ENCODE measurements at places on chromosomes 4 and X. TPM values are rescaled to one million over a fixed set of nuclear protein-coding genes. Genes with fewer than 3 reads are reported as not detected.

Gene GAB3
- 0.09 TPM for total RNA-seq

Gene SERTM2
- total RNA-seq: not detected

Gene ADGRG4
- not detected for total RNA-seq

Gene ERAS
- not detected for total RNA-seq

Gene RPA4
- total RNA-seq: 0.66 TPM

Gene PLXNB3
- not detected for total RNA-seq

Gene CXorf65
- not detected for total RNA-seq

Gene SSX4
- not detected for total RNA-seq

Gene P2RY8
- total RNA-seq: not detected

DNA sequence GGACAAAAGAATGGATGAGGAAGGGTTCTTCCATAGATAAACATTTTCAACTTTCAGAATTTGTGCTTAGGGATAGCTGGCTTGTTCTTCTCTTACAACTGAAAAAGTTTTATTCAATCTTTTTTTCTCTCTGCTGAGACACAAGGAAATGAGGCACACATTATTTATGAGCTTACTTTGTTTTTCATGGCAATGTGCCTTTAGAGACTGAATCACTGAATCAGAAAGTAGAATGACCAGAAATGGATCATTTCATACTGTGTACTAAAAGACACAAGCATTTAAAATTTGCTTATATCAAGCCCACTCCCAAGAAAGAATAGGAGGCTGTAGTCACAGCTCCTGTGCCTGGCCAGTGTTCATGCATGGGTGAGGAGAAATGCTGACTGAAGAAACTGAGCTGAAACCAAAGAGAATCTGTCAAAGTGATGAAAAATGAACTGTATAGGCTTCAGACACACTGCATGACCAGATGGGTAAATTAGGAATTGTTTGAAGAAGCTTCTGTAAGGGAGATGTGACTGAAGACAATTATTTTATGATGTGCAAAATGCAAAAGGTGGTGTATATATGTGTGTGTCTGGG, 413.8 kb downstream of the RAPGEF2 start:
- H3K36me3 ChIP-seq: no peaks in the 10 kb centered on the region
- H3K4me3 ChIP-seq: no peak overlapping the region
- no peak overlapping the region for H3K27ac ChIP-seq
- H3K4me1 ChIP-seq: no peaks in the 10 kb centered on the region
- no peaks in the 10 kb centered on the region for H3K27me3 ChIP-seq
- DNase-seq: no peak

DNA sequence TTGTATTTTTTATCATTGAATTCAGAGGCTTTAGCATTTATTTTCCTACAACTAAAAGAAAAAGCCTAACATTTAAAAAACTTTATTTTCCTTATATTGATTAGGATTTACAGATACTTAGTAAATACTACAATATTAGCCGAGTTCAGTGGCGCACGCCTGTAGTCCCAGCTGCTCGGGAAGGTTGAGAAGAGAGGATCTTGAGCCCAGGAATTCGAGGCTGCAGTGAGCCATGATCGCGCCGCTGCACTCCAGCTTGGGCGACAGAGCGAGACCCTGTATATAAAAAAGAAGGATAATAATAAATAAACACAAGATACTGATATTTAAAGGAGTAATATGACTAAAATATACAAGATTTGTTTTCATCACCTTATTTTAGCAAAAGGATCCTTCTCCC, 681 bp upstream of the UPF3B start:
- peaks cover 7% of the 10 kb centered on the region for H3K4me1 ChIP-seq
- H3K36me3 ChIP-seq: peaks cover 17% of the 10 kb centered on the region
- peak overlapping the region; percentile 63 for H3K27ac ChIP-seq
- H3K27me3 ChIP-seq: no peaks in the 10 kb centered on the region

DNA sequence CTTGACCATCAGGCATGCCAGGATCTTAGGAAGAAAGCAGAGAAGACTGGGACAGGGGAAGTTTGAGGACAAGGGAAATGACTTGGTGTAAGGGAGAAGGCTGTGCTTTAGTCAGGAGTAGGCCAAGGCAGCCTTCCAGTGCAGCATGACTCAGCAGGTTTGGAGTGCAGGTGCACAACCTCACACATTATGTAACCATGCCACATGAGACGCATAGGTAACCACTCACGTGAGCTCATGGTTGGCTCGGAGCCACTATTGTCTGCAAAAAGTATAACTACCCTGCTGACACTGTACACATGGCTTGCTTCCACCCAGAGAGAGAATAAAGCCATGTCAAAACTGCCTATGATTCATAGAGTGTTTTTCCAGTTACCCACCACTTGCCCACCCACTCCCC, 715.9 kb downstream of the SMARCA1 start:
- no peaks in the 10 kb centered on the region for H3K36me3 ChIP-seq
- H3K27ac ChIP-seq: no peak overlapping the region
- DNase-seq: no peak
- H3K4me1 ChIP-seq: no peaks in the 10 kb centered on the region
- H3K4me3 ChIP-seq: no peak overlapping the region
- no peaks in the 10 kb centered on the region for H3K27me3 ChIP-seq

- H3K27ac ChIP-seq: no peak overlapping the region
- H3K36me3 ChIP-seq: no peaks in the 10 kb centered on the region
- no peaks in the 10 kb centered on the region for H3K4me1 ChIP-seq
- H3K27me3 ChIP-seq: no peaks in the 10 kb centered on the region
- H3K4me3 ChIP-seq: no peak overlapping the region
These were observed 722.1 kb downstream of the PCDH7 start for GRCh38 chr4:31442236-31442635.

- no peak for DNase-seq
- H3K4me3 ChIP-seq: no peak overlapping the region
- H3K4me1 ChIP-seq: no peaks in the 10 kb centered on the region
These were observed 97.3 kb upstream of the DDIT4L start for GRCh38 chr4:100287534-100287933.

DNA sequence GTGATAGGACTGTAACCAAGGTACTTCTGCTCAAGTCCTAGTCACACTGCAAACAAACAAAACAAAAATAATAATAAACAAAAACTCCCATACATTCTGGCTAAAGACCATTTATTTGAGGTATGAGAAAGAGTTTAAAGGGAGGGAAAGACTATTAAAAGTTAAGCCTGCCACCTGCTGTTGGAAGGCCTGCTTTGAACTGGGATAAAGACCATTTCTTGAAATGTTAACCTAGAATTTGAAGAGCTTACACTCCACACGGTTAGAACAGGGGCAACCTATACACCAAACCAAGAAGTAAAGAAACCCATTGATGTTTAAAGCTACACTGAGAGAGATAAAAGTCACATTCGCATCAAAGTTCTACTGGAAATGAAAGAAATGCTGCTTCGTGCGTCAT, 548.7 kb upstream of the DIPK2B start:
- no peaks in the 10 kb centered on the region for H3K27me3 ChIP-seq
- peaks cover 33% of the 10 kb centered on the region for H3K36me3 ChIP-seq
- DNase-seq: peak; percentile 27
- H3K27ac ChIP-seq: no peak overlapping the region
- peaks cover 12% of the 10 kb centered on the region for H3K4me1 ChIP-seq

DNA sequence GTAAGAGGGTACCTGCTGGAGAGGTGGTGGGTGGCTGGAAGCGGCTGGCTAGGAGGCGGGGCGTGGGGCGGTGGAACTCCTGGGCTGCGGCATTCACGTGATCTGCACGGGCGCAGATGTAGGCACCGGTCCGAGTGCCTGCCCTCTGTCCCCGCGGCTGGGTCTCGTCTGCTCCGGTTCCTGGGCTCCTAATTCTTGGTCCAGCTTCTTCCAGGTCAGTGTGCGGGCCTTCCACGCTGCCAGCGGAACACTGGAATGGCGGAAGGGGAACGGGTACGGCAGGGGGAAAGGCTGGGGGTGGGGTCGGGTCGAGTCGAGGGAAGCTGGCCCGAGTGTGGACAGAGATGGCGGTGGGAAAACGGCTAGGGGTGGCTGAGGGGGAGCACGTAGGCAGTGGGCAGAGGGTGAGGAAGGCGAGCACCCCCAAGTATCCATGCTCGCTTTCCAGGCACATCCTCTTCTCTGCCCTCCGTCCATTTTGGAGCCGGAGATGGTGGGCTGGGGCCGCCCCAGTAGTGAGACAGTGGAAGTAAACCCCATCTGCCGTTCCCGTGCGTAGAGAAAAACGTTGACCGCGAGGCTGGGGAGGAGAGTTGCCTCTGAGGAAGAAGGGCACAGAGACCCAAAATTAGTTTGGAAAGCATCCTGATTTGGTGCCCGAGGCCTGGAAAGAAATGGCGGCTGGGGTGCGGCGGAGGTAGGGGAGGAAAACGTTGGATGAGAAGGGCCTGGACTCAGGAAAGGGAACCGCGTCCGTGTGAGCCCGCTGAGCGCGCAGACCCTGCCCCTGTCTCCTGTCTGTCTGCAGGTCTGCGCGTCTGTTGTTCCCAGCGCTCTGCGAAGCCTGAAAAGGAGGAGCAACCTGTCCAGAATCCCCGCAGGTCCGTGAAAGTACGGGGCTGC, at the start of gene TCEAL4:
Gene TCEAL4 (plus strand): TSS at position 105 of the 903 bp plus-strand sequence. CDS start 1,161 bp downstream, outside the sequence.
- no peaks in the 10 kb centered on the region for H3K4me1 ChIP-seq
- H3K27ac ChIP-seq: peak within 1 kb of the TSS; percentile 47
- no peaks in the 10 kb centered on the region for H3K36me3 ChIP-seq
- H3K4me3 ChIP-seq: peak within 1 kb of the TSS; percentile 62
- DNase-seq: peak; percentile 26

GRCh38 chr4:35884714-35885480, 359.4 kb downstream of the ARAP2 start:
- H3K27me3 ChIP-seq: no peaks in the 10 kb centered on the region
- H3K36me3 ChIP-seq: no peaks in the 10 kb centered on the region
- no peak overlapping the region for H3K4me3 ChIP-seq

DNA sequence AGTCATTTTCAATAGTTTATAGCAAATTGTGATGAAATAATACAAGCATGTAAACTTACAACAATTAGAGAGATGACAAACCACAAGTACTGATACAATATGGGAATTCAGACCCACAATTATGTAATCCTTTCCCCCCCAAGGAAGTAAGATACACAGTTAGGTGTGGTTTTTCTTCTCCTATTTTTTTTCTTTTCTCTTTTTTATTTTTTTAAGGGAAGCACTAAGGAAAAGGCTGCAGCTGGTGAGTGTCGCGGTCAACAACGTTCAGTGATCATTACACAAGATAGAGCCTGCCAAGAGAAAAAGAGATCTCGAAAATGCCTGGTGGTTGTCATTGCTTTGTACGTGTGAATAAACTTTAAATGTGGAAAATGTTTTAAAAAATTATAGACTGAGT, 9.8 kb downstream of the NDNF start:
- no peak overlapping the region for H3K4me3 ChIP-seq
- DNase-seq: no peak
- H3K36me3 ChIP-seq: no peaks in the 10 kb centered on the region
- H3K27me3 ChIP-seq: no peaks in the 10 kb centered on the region
- H3K27ac ChIP-seq: no peak overlapping the region

DNA sequence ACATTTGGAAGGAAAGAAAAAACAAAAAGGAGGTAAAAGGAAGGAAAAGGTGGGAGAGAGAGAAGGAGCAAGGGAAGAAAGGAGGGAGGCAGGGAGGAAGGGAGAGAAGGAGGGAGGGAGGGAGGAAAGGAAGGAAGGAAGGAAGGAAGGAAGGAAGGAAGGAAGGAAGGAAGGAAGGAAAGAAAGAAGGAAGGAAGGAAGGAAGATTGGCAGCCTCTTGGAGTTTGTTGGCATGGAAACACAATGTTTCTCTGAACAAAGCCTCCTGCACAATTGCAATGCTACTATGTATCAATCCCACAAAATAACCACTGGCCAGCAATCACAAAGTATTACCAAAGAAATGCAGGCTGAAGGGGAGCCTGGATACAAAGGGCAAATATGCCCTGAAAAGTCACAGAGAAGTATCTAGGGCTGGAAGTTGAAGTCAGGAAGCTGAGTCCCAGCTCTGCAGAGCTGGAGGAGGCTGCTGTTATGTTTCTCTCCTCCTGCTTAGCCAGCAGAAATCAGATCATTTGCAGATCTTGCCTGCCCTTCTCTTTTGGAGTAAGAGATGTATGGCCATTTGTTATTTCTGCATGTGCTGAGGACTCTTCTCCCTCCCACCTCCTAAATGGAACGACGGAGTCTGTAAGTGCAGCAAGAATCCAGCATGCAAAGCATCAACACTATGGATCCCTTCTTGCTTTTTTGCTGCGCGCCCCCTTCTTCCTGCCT, 195.9 kb upstream of the LDB2 start:
- H3K27me3 ChIP-seq: no peaks in the 10 kb centered on the region
- H3K36me3 ChIP-seq: no peaks in the 10 kb centered on the region
- DNase-seq: peak; percentile 80
- H3K27ac ChIP-seq: peak overlapping the region; percentile 97
- H3K4me1 ChIP-seq: peaks cover 72% of the 10 kb centered on the region

DNA sequence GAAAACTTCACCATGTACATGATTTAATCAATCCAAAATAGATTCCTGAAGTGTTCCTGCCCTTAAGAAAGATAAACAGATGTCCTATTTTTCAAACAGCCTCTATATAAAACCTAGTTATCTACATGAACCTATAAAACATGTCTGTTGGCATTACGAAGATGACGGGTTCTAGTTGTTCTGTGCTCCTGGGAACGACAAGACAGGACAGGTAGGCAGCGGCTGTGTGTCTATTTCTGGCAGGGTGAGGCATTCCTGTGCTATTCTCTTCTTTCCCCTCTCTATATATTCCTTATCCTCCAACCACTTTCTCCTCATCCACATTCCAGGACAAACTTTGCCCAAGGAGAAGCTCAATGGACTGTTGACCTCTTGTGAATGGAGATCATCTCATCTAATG, 6.1 kb downstream of the FAT1 start:
- no peak for DNase-seq
- H3K4me3 ChIP-seq: no peak overlapping the region
- peaks cover 12% of the 10 kb centered on the region for H3K4me1 ChIP-seq

DNA sequence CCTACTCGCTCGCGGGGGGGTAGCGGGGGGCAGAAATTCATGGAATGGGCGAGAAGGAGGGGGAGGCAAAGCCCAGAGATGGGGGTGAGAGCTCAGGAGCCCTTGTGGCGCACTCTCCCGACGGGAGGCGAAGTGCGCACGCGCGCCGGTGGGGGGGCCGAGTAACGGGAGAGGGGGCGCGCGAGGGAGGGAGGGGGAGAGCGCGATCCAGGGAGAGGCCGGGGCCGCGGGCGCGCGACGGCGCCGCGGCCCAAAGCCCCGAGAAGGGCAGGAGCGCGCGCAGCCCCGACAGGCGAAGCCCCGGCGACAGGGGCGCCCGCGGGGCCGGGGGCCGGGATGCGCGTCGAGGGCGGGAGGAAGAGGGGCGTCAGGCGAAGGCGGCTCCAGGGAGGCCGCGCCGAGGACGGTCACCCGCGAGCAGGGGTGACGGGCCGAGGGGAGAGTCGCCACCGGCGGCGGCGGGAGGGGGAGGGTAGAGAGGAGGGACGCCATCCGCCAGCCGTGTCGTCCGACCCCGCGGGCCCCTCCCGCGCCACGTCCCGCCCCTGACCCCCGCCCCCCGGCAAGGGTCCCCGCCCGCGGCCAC, 421 bp downstream of the MECP2 start:
- H3K4me3 ChIP-seq: peak overlapping the region; percentile 58
- H3K27ac ChIP-seq: peak overlapping the region; percentile 79
- H3K36me3 ChIP-seq: no peaks in the 10 kb centered on the region
- H3K4me1 ChIP-seq: peaks cover 5% of the 10 kb centered on the region
- peak; percentile 83 for DNase-seq

DNA sequence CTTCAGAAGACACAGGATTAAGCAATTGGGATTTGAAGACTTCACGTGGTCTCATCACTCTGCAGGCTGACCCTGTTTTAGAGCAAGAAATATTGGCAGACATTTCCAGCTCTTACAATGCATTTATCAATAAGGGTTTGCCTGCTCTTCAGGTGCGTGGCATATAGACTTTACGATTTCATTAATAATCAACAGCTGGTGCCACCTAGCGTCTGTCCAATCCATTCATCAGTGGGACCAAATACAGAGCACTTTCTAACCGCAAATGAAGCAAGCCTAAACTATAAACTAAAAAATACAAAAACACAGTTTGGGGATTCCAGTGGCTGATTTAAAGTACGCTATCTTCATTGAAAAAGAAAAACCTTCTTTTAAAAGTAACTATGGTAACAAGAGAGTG, 125.4 kb upstream of the DMD start:
- DNase-seq: peak; percentile 25
- H3K36me3 ChIP-seq: no peaks in the 10 kb centered on the region
- H3K4me1 ChIP-seq: no peaks in the 10 kb centered on the region
- no peaks in the 10 kb centered on the region for H3K27me3 ChIP-seq
